ENCODE measurements at places on chromosomes 1 and 21.

DNA sequence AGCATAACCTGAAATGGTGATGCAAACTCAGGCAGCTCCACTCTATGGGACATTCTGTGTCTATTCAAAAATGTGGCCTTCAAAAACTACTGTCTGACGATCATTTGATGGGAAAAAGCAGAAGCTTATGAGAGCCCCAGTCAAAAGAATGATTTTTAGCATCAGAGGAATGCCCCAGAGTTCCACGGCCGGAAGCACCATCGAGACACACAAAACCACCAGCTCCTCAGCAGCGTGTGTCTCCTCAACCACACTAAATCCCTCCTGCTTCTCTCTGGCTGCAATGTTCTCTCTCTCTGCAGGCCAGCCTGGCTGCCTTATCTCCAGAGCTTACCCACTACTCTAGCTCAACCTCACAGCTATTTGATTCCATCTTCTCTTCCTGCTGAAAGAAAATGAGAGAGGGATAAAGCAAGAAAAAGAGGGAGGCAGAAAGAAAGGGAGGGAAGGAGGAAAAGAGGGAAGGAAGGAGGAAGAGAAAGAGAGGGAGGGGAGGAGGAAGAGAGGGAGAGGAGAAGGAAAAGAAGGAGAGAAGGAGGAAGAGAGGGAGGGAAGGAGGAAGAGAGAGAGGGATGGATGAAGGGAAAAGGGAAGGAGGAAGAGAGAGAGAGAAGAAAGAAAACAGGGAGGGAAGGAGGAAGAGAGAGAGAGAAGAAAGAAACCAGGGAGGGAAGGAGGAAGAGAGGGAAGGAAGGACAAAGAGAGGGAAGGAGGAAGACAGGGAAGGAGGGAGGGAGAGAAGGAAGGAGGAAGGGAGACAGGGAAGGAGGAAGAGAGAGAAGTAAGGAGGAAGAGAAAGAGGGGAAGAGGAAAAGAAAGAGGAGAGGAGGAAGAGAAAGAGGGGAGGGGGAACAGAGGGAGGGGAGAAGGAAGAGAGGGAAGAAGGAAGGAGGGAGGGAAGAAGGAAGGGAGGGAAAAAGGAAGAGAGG, 33.5 kb upstream of the LAPTM5 start:
- DNase-seq: no peak

DNA sequence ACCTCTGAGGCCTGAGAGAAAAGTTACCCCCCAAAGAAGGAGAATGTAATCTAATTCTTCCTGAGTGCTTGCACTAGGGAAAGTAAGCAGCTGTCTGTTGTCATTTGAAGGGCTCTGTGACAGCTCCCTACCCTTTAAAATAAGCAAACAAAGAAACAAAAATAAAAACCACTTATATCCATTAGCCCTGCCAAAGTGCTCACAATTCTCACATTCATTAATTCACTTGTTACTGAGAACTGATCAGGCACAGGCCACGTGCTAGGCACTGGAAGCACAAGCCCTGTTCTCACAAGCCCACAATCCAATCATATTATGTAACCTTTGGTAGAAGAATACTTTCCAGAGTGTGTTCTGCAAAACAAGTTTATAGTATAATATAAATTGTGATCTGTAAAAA, 199.4 kb downstream of the ZC3H11B start:
- no peak for DNase-seq

DNA sequence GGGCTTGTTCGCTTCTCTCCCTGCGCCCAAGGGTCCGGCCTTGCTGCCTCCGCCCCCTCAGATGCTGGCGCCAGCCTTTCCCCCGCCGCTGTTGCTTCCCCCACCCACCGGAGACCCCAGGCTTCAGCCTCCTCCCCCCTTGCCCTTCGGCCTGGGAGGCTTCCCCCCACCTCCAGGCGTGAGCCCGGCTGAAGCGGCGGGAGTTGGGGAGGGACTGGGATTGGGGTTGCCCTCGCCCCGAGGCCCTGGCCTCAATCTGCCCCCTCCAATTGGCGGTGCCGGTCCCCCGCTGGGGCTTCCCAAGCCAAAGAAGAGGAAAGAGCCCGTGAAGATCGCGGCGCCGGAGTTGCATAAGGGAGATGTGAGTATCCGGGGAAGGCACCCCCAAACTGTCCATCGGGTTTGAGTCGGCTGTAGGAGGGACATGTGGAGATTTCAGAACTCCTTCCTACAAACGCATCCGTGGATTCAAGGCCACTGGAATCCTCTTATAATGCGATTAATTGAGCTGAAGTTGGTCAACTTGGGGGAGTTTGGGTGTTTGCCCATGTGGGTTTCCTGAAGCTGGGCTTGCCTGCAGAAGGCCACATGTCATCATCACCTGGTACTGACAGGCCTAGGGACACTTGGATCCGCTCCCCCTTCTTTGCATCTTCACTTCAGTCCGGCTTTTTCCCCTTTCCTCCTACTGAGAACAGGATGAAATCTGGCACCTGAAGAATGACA, 707 bp downstream of the PRCC start:
- no peak for DNase-seq

GRCh38 chr21:46662765-46663500, 27.5 kb downstream of the PRMT2 start:
- DNase-seq: no peak

GRCh38 chr1:169468982-169469381, 16.8 kb downstream of the SLC19A2 start:
- no peak for DNase-seq

DNA sequence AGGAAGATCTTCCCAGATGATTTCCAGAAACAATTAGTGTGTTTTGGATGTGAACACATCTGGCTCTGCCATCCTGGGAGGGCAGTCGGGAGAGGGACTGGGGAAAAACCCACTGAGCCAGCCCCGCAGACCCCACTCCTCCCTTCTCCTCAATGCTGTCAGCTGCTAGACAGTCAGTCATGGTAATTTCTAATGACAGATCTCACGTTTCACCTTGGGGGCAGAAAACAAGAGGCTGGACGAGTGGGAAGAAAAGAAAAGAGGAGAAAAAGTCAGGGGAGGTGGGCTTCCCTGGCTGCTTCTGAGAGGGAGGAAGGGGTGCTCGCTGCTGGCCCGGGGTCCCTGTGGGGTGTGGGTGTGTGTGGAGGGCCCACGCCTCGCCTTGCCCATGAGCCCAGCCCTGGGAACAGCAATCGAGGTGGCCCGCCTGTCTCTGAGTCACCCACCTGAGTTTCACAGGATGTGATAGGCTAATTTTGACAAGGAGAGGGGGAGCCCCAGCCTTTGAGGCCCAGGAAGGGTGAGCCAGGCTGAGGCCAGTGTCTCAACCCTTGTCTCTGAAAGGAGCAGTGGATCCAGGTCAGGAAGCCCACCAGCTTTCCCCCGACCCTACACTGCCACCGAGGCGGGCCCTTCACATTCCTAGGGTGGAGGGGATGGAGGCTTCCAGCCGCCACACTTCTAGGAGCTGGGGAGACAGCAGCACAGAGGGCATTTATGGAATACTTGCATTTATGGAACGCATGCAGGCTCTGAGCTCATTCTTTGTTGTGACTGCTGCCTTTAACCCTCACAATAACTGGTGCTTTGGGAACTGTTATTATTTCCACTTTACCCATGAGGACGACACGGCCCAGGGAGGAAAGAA, 49.1 kb upstream of the IFNLR1 start:
- no peak for DNase-seq

- no peak for DNase-seq
Measured at GRCh38 chr1:6984986-6985385, 199.7 kb downstream of the CAMTA1 start.

DNA sequence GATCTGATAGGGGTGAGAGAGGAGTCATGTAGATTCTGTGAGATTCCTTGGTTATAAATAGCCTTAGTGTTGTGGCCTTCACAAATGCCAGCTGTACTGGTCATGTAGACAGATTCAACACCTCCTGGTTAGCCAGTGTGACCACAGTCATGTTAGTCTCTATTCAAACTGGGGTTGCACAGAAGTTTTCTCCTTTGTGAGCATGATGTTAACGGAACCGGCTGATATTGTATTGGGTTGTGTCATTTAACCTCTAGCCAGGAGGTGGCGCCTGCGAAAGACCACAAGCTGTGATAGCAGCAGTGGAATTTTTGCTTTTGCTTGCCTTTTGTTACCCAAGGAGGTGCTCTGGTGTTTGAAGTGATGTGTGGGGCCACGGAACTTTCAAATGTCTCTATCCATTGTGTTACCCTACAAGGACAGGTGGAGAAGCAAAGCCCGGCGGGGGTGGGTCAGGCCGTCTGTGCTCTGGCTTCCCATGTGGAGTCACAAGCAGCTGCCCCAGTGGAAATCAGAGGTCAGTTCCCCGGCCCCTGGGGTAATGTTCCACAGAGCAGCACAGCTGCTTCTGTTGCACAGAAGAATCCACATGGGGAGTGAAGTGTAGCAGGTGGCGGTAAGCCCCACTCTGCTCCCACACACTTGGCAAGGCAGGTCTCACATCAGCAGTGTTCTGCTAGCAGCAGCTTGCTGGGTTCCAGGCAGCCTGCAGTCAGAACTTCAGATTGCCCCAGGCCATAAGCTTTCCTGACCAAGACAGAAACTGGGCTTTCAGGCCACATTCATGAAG, 112.6 kb downstream of the ADAMTS1 start:
- DNase-seq: peak; percentile 66

Data from mesothelial cell of epicardium (in vitro differentiated cells).